ENCODE measurements at places on chromosomes 12 and 14.

DNA sequence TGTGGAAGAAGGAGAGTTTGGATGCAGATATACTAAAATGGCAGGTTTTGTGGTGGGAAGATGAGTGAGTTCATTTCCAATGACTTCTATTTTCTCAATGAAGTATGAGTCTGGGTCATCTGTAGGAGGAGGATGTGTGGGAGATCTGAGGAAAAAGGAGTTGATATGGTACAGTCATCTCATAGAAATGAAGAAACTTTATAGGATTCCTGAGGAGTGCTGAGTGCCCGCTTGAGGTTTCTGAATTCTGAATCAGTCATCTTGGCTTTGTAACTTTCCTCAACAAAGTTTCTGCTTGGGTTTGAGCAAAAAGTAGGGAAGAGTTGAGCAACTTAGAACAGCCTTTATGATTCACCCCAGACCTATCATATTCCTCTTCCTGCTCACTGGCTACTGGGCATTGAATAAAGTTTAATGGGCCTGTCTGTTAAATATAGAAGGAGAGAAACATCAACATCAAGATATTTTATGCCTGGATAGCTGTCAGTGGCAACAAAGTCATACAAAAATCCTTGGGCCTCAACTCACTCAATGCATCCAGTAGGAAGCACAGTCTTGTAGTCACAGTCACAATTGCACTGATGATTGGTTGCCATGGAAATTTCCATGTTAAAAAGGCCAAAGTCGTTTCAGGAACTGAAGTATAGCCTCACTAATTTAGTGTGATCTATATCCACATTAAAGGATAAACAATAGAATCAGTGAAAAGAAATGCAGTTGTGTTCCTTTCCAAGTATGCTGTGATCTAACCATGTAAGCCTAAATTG is 284.7 kb downstream of the DUSP6 start:
- DNase-seq: no peak

DNA sequence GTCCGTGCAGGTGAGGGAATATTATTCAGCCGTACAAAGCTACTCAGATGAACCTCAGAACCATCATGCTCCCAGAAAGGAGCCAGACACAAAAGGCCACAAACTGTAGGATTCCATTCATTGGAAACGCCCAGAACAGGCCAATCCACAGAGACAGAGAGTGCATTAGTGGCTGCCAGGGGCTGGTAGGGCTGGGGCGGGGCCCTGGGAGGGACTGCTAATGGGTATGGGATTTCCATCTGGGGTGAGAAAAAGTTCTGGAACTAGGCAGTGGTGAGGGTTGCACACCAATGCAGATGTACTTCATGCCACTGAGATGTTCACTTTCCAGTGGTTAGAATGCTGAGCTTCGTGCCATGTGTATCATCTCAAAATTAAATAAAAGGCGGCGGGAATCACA is 101.1 kb downstream of the RFLNA start:
- no peak for DNase-seq

DNA sequence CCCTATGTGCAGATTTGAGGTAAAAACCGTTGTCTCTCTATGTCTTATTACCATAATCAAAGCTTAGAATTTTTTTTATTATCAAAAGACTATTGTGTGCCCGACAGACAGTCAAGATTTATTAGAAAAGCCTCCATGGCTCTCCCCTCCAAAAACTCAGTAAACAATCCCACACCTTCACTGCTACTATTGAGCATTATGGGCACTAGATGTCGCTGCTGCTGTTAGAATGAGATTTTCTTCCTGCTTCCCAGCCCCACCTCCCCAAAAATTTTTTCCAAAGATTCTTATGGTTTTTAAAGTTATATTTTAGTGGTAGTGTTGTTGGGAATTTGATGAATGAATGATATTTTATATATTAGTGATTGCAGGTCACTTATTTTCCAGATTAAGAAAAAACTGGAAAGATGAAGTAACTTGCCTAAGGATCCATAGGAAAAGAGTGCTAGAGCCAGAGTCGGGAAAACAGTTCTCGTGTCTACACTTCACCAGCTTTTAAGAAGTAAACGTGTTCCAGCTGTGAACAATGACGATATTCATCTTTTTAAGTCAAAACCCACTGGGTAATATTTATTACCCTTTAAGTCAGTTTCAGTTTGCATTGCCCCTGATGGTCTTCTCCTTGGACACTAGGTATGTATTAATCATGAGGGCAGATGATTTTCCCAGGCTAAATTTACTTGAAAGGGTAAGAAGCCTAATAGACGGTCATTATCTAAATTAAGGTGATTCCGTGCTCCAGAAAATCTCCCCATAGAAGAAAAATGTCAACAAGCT is 12.2 kb upstream of the FOXG1 start:
- DNase-seq: peak; percentile 43

- DNase-seq: no peak
Observed at GRCh38 chr14:72651714-72652113, 242.2 kb downstream of the DPF3 start.

GRCh38 chr12:68755536-68756243 is 9.7 kb downstream of the SLC35E3 start:
- DNase-seq: no peak

GRCh38 chr14:92471919-92472318 is 41.7 kb upstream of the RIN3 start:
- no peak for DNase-seq

DNA sequence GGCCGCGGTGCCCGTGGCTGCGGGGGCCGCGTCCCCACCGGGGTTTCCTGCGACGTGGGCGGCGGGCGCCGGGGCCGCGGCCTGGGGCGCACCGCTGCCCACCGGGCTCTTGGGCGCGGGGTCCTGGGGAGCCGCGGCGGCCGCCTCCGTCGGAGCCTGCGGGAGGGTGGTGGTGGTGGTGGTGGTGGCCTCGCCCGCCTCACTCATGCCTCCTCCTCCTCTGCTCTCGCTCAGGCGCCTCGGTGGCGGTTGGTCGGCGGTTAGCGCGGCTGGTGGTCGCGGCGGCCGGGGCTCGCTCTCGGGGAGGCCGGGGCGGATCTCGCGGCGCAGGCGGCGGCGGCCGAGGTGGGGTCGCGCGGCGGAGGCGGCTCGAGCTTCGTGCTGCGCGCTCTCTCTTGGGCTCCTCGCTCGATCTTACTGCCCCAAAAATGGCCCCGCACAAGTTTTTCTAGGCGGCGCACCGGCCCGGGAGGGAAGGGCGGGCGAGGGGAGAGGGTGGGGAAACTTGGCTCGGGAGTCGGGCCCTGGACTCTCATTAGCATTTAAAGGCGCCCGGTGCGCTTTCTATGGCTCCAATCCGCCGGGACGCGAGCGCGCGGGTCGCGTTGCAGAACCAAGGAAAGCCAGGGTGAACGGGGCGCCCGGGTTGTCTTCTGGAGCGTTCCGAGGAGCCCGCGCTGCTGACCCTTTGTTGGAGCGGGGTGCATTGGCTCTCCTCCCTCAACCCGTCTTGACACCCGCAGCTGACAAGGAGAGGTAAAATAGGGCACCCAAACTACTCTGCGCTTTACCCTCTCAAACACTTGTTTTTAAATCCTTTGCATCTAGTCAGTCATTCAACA is at the start of gene YBX3:
Gene YBX3 (minus strand): TSS at position 419 of the 842 bp plus-strand sequence. CDS start 212 bp downstream, at position 207.
- DNase-seq: peak; percentile 74

DNA sequence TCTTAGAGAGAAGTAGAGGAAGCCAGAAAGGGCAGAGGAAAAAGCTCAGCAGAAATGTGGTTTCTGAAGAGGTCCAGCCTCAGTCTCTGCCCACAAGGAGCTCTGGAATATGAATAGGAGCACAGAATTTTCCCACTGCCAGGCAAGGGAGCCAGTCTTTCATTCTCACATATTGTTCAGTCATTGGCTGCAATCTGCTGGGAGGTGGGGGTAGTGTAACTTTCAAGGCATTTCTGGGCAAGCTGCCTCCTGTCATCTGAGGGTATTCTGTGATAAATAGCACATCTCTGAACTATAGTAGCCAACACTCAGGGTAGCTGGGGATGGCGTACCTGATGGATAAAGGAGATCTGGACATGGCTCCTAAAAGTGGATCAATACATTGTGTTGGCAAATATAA is 127.2 kb downstream of the LRRK2 start:
- DNase-seq: no peak

DNA sequence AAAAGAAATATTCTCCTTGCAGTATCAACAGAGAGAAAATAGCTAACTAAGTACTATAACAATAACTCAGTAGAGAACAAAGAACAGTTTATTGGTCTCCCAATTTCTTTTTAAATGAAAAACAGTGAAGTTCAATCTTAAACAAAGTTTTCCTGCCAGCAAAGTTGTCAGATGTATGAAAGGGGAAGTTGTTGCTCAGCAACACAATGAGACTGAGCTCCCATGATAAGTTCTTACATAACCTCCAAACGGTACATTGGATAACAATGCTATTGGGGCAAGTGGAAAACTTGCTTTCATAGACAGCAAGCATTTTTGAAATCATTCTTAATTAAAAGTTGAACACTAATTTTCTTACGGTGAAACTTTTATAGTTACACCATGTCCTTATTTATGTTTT is 94.9 kb downstream of the ALG10B start:
- no peak for DNase-seq

DNA sequence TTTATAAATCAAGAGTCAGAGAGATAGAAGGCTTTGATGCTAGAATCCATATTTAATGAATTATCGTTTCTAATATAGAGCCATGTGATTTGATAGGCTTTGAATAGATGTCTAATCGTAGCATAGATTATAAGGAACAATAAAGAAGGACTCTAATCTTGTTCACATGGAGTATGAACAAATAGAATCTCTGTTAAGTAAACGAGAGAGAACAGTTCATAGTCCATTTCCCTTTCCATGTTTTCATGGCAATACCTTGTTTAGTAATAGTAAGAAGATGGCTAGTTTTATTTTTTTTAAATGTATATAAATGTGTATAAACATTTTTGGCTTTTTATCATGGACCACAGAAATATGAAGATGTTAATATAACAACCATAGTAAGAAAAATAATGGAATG is 32.3 kb upstream of the RAD51AP1 start:
- no peak for DNase-seq

DNA sequence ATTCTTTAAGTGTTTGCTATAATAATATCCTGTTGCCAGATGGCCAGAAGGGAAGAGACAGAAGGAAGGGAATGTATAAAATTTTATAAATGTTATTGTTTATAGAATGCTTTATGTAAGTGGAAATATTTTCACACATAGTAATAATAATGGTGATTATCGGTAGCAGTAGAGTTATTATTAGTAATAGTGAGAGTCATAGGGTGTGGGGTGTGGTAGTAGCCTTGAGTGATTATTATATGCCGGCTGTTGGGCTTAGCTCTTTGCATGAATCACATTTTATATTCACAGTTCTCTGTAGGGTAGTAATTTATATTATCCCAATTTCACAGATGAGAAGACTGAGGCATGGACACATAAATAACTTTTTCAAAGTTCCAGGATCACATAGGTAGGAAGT is 391.4 kb downstream of the C12orf75 start:
- DNase-seq: no peak

DNA sequence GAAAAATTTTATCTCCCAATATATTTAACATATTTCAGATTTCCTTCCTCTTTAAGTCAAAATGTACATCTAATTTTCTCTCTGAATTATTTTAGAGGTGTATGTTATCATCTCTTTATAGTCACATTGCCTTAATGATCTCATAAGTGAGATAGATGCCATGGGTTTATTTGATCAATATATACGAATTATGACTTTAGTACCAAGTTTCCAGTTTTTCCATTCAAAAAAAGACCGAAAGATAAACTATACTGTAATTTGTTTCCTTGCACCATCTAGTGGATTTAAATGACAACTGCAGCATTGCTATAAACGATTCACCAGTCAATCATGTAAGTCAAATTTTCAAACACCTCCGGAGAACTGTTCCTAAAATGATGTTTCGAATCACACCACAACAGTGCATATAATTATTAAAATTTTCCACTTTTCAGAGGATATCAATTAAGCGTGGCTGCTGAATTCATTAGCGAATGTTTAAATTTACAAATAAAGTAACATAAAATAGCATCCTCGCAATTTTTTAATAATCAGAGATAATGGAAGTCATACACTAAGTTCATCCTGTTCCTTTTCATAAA is 419 bp upstream of the ATXN7L3B start:
- no peak for DNase-seq

DNA sequence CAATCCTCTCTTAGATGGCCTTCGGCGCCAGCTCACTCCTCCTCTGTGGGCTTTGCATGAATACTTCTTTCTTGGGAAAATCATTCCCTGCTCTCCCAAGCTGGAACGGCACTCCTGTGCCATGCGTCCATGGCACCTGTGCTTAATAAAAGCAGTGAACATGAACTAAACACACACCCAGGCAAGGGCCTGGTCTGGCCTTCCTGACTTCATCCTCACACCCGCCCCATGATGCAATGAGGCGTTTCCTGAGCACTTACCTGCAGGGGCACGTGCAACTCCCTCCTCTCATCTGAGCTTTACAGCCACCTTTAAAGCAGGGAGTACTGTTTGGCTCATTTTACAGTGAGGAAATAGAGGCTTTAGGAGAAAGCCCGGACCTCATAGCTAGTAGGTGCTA is 219.8 kb downstream of the SLC41A2 start:
- no peak for DNase-seq

- DNase-seq: peak; percentile 47
Observed at GRCh38 chr12:111304642-111305071, 64.2 kb downstream of the PHETA1 start.

GRCh38 chr14:76669770-76670169 is 91.5 kb upstream of the VASH1 start:
- DNase-seq: no peak

- no peak for DNase-seq
Observed at GRCh38 chr12:131674373-131674772, 36.5 kb upstream of the SFSWAP start.

- DNase-seq: no peak
Observed at GRCh38 chr12:29743077-29743476, 40.7 kb downstream of the TMTC1 start.

GRCh38 chr14:55130196-55130550 is 1.1 kb downstream of the LGALS3 start:
- DNase-seq: no peak

Measured in WERI-Rb-1 (cell line).